KBM-7 (cell line): ENCODE measurements at places on chromosomes 3 and 15.

DNA sequence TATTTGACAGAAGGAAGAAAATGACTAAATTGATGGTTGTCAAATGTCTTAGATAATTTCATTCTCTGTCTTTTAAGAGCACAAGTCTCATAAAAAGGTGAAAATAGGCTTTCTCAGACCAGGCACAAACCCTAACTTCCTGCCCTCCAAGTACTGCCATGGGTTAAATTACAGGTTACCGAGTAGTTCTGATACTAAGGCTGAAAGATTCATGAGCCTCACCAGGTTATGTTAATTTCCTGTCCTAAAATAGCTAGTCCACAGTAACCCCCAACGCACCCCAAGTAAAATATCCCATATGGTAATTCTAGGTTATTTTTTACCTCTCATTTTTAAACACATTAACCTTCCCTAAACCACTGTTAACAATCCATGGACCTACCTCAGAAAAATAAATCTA is 42.0 kb downstream of the GSK3B start:
- DNase-seq: no peak

DNA sequence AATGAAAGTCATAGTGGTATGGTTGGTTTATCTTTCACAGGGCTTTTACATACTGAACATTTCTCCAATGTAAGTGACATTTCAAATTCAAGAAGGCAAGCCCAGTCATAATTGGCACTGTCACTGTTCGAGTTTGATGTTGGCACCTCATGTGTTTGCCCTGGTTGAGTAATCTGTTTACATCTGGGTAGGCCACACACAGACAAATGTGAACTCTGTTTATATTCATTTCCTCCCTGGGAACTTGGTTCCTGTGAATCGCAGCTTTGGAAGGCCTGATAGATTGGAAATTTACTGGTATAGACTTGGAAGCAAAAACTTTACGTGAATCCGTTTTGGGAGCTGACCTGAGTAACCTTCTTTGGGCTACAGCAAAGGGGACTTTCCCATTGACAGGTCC is 395.2 kb upstream of the AZI2 start:
- no peak for DNase-seq

DNA sequence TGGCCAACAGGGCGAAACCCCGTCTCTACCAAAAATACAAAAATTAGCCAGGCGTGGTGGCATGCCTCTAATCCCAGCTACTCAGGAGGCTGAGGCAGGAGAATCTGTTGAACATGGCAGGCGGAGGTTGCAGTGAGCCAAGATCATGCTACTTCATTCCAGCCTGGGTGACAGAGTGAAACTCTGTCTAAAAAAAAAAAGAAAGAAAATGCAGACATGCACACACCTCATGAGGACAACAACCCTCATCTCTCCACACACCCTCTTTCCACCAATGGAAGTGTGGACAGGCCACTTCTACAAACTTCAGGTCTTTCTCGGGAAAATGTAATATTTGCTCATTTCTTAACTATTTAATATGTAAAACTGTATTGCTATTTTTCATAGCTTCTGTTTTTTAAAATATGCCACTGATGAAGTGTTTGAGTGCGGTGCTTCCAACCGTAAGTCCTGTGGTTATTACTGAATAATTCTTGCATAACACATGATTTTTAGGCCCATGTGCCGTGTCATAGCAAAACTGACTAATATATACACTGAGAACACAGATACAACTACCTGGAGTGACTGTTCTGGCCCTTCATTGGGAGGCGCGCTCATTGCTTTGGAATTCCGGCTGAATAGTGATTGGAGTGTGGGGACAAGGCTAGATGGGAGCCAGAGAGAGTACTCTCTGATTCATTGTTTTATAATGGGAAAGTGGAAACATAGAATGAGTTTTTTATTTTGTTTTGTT is 23.1 kb downstream of the LRRC31 start:
- DNase-seq: no peak

DNA sequence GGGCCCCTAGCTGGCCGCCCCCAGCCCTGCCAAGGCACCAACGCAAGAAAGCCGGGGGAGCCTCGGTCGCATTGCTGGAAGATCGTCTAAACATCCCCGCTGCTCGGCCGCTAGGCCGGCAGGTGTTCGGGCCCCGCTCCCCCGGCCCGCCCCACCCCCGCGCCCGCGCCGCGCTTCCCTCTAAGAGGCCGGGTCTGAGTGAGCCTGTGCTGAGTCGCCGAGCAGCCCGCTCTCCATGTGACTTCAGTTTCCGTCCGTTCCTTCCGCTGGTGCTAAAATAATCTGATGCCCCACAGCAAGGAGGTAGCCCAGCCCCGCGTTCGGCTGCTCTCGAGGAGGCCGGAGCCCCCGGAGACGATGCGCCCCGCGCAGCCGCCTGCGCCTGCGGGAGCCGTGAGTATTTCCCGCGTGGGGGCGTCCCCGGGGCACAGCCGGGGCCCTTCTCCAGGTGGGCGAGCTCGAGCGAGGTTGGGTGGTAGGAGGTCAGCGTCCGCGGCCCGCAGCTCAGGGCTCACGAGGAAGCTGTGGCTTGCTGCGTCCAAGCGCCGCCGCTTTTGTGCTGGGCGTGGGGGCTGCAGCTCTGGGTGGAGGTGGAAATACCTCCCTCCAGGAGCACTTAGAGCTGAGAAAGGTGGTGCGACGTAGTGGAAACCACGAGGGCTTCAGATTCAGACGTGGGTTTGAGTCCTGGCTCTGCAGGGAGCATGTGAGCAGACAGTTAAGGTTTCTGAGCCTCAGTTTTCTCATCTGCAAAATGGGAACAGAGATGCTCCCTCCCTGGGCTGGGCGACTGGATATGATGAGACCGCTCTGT is at the start of gene NRROS:
NRROS (plus strand) TSS at position 212 of the 814 bp plus-strand sequence. CDS start 14,846 bp downstream, outside the sequence.
- DNase-seq: peak; percentile 91

GRCh38 chr3:183802989-183803388 is 22.4 kb downstream of the MAP6D1 start:
- DNase-seq: no peak
